Stimulated activated CD8-positive, alpha-beta memory T cell treated with anti-CD3 and anti-CD28 coated beads, Interleukin-2, amount 100 ng/mL, for 1 hour (primary cell): ENCODE measurements at places on chromosomes 7 and 10.

DNA sequence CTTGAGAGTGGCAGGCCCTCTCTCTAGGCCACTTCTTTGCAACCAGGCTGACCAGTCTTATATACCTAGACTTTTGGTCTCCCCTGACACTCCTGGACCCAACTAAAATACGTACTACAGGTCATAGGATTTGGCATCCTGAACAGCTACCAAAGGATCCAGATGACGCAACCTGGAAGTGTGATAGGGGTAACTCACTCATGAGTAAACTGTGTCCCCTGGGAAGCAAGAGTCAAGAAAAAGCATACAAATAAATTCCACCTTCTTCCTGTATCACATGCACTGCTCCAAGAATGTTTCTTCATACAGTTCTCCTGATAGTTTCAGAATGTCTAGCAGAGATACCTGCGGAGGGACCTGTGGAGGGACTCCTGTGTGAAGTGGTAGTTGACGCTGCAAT is 172.3 kb downstream of the MDFIC start:
- DNase-seq: no peak

GRCh38 chr7:44574287-44574872 is 672 bp upstream of the DDX56 start:
- DNase-seq: no peak

DNA sequence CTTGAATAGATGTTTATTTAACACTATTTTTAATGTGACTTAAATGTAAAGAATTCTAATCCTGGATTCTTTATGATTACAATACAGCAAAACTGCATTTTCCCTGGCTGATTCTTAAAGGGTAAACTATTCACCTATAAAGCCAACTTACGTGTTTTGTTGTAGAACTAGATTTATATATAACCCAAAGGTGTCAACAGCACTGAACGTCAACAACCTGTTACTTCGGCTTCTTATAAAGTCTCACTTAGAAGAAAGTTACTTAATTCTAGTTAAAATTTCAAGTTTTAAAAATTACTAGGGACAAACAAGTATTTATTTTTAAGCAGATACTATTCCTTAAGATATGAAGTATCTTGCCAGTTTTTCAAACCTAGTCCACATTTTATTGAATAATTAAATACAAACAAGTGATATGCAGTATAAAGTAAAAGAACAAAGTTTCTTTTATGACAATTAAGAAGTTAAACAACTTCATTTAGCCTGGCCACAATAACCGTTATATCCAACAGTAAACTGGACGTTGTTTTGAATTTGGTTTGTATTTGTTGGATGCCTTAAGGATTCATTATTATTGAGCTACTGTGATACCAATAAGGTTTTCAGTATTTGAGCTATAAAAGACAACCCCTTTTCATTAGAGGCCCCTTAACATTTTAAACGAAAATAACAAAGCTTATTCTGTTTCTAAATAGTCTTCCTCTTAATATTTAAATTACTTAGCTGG is 83.1 kb downstream of the SNX10 start:
- DNase-seq: no peak

GRCh38 chr10:21749788-21750187 is 215.8 kb downstream of the MLLT10 start:
- DNase-seq: no peak

- DNase-seq: no peak
Measured at GRCh38 chr10:125639846-125640245, 43.1 kb downstream of the TEX36 start.

GRCh38 chr7:780081-780480 is 52.2 kb upstream of the SUN1 start:
- no peak for DNase-seq

GRCh38 chr10:119652361-119652730 is 1.2 kb downstream of the BAG3 start:
- DNase-seq: no peak

- no peak for DNase-seq
Measured at GRCh38 chr7:41877118-41877517, 174.2 kb upstream of the INHBA start.

DNA sequence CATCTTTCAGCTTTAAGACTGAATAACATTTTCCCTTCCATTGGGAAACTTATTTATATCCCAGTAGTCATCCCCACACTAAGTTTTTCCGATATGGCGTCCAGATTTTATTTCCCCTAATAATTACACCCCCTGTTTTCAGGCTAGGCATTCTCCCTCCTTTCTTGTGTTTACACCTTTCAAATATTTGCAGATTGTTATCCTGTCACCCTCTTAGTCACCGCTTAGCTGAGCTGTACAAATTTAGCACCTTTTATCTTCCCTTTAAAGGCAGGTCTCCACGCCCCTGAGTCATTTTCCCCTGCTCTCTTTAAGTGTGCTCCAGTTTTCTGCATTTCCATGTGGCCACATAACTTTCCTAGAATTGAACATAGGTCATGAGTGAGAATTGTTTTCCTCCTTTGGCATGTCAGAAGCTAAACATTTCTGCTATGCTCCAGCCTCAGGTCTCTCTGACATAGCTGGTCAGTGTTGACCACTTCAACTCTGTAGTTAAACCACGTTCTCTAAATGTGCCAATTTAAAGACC is 47.4 kb downstream of the LRRC4 start:
- DNase-seq: no peak

GRCh38 chr10:3281941-3282673 is 109.5 kb upstream of the PITRM1 start:
- no peak for DNase-seq

DNA sequence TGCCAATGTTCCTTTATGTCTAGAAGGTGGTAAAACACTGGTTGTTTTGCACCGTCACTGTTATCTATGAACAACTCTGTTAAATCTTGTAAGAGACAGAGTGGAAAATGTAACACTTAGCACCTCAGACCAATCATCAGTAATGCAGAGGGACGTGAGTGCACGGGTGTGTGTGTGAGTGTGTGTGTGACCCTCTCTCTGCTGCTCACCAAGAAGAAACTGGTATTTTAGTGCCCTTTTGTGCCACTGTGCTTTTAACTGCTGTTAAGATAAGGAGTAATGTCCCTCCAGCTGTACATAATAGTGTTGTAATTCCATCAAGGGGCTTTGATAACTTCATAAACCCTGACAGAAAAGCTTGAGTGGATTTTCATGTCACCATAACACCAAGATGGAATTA is 130.1 kb downstream of the CREB5 start:
- DNase-seq: no peak

GRCh38 chr10:66782776-66783175 is 143.1 kb upstream of the LRRTM3 start:
- DNase-seq: no peak

DNA sequence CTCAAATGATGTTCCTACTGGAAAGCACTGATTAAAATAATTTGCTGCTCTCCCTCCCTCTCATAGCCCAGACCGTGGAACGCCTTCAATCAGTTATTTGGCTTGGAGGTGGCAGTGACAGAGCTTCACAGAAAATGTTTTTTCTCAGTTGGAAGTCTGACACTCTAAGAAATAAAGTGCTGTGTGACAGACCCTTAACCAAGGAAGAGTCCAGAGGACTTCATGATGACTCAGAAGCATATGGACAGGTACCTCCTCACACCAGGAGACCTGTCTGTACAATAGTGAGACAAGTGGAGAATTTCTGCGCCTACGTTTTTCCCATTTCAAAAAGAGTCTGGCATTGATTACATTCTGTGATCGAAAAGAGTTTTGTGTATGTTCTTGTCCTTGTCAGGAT is 295.5 kb downstream of the DOCK4 start:
- no peak for DNase-seq

DNA sequence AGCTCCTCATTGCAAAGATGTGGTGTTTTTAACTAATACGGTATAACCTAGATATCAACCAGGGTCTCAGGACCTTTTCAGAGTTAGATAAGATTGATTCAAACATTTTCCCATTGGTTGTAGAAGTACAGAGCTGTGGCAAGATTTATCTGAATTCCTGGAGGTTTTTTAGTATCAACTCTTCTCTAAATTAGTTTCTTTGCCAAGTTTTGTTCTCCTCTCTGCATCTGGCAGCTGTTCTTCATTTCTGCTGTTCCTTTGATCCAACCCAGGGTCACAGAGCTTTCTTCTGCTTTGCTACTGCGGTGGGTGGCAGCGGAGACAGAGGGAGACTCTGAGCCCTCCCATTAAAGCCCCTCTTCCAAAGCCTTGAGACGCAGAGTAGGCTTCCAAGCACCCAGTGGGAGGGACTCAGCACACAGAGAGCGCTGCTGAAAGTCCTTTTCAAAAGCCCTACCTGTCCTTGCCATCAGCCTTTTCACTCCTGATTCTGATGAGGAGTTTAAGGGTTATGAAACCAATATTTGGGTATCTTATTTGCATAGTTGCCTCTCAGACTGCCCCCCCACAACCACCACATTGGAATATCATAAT is 146.3 kb upstream of the EEPD1 start:
- no peak for DNase-seq

GRCh38 chr7:1755783-1756625 is 85.9 kb downstream of the ELFN1 start:
- DNase-seq: no peak

GRCh38 chr10:2619916-2620315 is 447.4 kb upstream of the PFKP start:
- no peak for DNase-seq

DNA sequence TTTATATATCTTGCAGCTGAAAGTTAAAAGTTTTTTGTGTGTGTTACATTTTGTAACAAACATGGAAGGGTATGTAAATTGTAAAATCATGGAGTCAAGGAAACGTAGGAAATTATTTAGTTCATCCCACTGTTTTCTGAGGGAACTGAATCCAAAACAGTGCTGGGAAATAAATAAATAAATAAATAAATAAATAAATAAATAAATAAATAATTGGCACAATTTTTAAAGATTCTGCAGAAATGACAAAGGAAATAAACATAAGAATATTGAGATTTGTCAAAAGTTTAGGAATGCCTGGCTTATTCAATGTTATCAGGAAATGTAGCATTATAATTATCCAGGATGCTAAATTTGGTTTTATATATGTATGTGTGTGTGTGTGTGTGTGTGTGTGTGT is 91.4 kb upstream of the AGBL3 start:
- DNase-seq: no peak

- no peak for DNase-seq
Measured at GRCh38 chr10:133127291-133128125, 32.5 kb upstream of the KNDC1 start.

- no peak for DNase-seq
Measured at GRCh38 chr7:135658564-135658963, 3.8 kb upstream of the STMP1 start.

GRCh38 chr7:158387546-158387891 is 200.1 kb downstream of the PTPRN2 start:
- DNase-seq: no peak
